IMR-90 (cell line): ENCODE measurements at places on chromosomes 6 and 20. TPM values are rescaled to one million over a fixed set of nuclear protein-coding genes. Genes with fewer than 3 reads are reported as not detected.
A peak's percentile ranks its signal among the peaks of the same experiment; 100 is the strongest.

- DNase-seq = no peak
Measured at GRCh38 chr6:11307226-11307625, 74.8 kb upstream of the NEDD9 start.

DNA sequence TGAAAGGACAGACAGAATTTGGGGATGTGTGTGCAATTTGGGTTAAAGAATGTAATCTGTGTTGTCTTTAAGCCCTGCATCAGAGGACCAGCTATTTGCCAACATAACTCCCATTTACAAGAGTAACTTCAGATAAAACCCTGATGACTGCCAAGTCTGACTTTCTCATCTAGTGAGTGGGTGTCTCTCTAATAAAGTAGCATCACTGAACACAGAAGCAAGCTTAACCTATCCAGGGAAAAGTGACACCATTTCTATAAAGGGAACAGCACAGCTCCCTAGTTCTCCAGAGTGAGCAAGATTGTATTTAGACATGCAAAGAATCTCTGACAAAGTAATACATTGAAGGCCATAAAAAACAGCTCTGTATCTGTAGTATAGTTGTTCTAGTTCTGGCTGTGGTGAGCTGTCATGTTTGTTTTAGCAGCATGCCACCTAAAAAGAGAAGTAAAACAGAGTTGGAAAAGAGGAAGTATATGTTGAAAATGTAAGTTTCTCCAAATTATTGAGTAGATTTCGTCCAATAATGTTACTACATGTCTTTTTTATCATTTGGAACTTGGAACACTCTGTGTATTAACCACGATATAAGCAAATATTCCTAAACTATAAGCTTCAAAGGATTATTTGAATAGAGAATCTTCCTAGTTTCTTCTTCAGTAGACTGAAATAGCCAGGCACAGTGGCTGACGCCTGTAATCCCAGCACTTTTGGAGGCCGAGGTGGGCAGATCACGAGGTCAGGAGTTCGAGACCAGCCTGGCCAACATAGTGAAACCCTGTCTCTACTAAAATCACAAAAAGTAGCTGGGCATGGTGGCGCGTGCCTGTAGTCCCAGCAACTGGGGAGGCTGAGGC lies 8.8 kb upstream of the PIM1 start:
- DNase-seq = peak; percentile 76

GRCh38 chr6:168167431-168168315 lies 88.7 kb upstream of the FRMD1 start:
- DNase-seq = no peak

- no peak for DNase-seq
Measured at GRCh38 chr6:162697872-162698403, 29.6 kb downstream of the PRKN start.

The FILIP1 gene
- 0.03 TPM in 1 of 2 replicates, not detected in the other for polyA plus RNA-seq

DNA sequence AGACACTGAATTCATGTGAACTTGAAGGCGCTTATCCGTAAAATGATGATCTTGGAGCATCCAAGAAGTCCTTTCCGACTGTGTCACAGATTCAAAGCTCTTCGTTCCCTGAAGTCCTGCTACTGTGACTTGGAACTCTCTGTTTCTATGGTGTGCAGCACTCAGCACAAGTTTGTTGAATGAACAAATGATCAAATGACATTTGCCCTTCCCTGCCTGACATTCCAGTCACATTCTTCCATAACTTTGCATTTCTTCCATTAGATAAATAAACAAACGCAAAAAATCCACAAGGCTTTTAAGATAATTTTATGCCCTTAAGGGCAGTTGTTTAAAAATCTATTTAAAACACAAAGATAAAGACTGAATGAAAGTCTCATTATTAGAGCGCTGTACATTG lies 39.9 kb downstream of the SGK1 start:
- DNase-seq = no peak

The VNN1 gene
- polyA plus RNA-seq = 0.04 and 0.07 TPM in 2 replicates

DNA sequence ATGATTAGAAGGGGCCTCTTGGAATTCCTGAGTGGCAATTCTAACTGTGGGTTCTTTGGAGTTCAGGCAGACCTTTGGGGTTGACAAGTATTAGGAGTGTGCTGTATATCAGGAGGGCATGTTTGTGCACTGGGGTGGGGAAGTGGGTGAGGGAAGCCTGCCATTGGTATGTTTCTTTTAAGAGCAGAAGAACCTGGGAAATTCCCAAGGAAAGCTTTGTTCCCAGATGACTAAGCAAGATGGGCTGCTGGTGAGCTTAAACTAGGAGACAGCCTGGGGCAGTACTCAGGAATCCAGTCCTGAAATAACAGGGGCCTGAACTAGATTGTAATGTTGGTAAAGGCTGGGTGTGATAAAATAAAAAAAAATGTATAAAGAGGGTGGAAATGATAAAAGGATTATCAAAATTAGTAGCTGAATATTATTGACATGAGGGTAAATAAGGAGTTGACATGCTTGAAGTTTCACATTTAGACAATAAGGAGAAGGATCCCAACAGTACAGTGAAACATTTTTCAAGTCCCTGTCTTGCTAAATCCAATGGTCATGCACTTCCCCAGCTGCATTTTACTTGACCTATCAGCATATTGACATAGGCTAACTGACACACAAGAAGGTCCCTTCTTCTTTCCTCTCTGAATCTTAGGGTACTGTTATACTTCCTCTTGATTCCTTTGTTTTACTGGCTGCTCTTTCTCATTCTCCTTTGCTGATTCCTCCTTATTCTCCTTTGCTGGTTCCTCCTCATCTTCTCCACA lies 18.4 kb upstream of the IFNGR1 start:
- DNase-seq = peak; percentile 88

DNA sequence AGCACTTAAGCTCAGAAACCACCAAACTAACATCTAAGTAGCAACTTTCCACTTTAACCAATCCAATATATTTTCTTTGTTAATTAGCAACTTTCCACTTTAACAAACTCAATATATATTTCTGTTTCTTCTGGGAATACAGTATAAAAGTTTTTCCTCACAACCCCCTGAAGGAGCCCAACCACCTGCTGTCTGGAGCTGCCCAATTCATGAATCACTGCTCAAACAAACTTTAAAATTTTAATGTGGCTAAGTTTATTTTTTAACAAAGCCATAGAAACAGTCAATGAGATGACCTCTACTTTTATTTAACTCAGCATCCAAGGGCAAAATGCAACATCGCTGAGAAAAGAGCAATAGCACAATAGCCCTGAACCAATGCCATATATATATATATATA lies 500.1 kb downstream of the EPM2A start:
- DNase-seq = peak; percentile 20

The PI16 gene
- 0.20 and 0.21 TPM in 2 replicates for polyA plus RNA-seq

- DNase-seq = no peak
Measured at GRCh38 chr6:167528239-167528638, 203.4 kb downstream of the TTLL2 start.

The OPN5 gene
- not detected in 2 replicates for polyA plus RNA-seq
